ENCODE measurements at places on chromosomes 2 and 18.

- no peak for DNase-seq
Measured at GRCh38 chr2:38540580-38541286, 62.0 kb downstream of the HNRNPLL start.

DNA sequence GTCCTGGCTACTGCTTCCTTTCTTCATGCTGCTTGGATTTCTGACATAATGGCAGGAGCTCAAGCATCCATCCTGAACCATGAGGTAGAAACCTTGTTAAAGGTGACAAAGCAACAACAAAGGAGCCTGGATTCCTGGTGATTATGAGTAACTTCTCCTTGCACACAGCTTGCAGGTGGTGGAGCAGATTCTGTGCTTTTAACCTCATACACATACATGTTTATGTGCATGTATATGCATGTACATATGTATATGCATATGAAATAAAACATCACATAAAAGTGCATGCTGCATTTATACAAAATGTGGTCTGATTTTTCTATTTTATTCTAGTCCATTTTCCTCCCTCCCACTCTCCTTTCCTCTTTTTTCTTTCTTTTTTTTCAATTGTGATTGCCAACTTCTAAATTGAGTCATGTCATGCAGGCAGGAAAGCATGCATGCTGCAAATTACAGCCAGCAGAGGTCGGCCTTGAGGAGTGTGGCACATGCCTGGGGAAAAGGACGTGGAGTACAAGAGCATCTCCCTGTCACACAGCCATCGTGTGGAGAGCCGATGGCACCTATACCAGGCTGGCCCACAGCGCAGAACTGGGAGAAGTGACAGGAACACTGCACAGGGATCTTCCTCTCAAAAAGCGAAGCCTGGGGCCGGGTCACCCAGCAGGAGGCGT lies 17.9 kb downstream of the LCT start:
- DNase-seq, result no peak

DNA sequence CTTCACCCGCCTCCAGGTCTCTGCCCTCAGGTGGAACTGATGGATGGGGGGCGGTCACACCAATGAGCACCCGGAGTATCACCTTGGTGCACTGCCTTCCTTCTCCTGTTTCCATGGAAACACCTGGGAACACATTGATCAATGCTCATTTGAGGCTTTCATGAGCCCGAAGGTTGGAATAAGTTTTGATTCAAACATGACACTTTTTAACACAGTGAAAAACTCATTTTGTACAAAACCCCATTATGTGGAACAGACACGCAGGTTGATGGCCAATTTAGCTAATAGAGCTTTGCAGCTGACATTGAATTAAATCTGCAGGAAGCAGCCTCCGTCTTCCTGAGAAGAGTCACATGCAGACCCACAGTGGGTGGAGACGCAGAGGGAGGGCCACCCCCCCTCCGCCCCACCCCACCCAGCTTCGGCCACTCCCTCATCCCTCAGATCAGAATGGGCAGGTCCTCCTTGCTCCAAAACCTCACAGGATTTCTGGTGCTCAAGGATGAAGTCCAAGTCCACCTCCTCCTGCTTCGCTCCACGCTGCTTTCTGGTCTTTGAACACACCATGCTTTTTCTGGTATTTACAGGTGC lies 96.0 kb upstream of the MYCN start:
- DNase-seq, result no peak

DNA sequence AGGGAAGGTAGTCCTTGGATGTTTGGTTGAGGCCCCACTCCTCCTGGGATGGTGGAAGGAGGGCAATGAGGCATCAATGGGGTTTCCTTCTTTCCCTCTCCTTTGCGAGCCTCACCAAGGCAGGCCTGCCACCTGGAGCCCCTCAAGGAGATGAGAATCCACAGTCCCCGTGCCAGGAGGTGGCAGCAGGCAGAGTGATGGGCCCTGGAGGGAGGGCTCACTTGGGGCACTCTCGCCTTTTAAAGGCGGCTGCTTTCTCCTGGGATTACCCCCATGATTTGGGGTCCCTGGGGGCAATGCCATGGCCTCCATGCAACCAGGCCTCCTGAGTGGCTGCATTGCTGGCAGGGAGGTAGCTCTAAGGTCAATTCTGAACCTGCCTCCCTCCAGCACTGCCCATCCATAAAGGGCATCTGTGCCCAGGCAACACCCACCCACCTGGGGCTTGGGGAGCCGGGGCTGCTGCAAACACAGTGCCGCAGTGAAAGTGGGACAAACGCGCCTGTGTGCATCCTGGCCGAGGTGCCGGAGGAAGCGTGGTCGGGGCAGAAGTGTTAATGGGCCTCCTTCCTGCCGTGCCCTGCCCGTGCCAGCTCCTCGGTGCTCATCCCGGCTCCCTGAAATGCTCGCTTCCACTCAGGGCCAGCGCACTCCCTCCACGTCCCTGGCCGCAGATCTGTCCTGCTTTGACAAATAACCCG lies 55.9 kb downstream of the ZFP36L2 start:
- no peak for DNase-seq

GRCh38 chr2:228649447-228649846 lies 468.0 kb upstream of the SPHKAP start:
- DNase-seq, result no peak

GRCh38 chr2:869357-869871 lies 81.2 kb upstream of the SNTG2 start:
- DNase-seq, result no peak

DNA sequence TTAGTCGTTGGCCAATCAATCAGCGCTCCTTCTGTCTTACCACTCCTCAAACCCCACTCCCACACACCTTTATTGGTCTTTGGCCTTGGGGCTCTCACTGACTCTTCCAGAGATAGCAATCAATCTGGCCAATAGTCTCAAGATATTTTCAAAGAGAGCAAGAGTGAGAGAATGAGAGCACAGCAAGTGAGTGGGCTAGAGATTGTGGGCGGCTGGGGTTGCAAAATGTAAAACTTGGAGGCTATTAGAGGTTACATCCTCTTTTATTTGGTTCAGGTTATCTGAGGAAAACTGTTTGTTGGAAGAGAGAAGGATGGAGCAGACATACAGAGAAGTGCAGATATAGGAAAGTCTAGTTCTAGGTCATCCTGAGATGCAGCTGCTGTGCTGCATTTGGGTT lies 32.8 kb downstream of the TACR1 start:
- no peak for DNase-seq

GRCh38 chr2:97095661-97096060 lies 979 bp upstream of the FAHD2B start:
- DNase-seq, result no peak

GRCh38 chr2:106664669-106665068 lies 177.5 kb downstream of the CD8B2 start:
- DNase-seq, result no peak

DNA sequence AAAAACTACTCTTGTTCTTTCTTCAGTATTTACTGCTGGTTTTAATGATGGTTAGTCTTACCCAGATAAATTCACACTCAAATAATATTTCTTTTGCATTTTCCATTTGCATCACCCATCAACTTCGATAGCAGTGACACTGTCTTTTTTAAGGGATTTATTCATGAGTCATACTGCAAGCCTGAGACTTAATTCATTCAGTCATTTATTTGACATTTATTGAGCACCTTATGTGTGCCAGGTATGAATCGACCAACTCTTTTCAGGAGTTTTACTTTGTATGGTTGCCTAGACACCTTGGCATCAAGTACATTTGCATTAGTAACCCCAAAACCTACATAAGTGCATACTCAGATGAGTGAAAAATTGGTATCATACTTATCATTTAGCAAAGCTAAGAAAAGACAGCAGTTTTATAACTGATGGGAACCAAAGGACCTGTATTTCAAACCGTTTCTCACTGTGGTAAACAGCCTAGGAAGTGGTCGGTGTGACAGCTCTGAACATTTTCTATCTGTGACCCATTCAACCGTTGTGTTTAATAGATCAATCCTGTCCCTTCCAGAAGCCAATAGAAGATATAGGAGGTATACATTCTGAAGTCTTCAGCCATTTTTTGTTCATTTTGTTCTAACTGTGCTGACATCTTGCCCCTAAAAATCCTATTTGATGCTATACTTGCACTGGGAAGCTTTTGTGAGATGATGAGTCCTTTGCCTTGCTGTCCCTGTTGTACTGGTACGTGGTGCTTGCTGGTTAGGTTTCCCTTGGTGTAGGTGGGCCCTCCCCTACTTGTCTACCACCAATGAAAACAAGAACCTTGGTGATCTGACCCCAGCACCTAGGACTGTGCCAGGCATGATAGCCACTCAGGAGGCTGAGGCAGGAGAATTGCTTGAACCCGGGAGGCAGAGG lies 484.7 kb upstream of the RAB12 start:
- DNase-seq, result no peak

- DNase-seq, result no peak
Measured at GRCh38 chr2:196104066-196104465, 35.4 kb upstream of the DNAH7 start.

GRCh38 chr2:112585873-112586464 lies 1.6 kb downstream of the CHCHD5 start:
- no peak for DNase-seq

DNA sequence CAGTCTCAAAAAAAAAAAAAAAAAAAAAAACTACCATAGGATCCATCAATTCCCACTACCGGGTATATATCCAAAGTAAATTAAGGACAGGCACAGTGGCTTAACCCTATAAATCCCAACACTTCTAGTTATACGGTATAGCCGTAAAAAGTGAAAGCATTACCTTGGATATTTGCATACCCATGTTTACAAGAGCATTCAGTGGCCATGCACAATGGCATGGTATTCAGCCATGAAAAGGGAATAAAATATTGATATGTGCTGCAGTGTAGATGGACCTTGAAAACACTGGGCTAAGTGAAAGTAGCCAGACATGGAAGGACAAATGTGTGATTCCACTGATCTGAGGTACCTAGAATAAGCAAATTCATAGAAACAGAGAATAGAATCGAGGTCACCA lies 111.8 kb upstream of the CAB39 start:
- DNase-seq, result no peak

- no peak for DNase-seq
Measured at GRCh38 chr2:157497638-157498314, 53.9 kb upstream of the CYTIP start.

DNA sequence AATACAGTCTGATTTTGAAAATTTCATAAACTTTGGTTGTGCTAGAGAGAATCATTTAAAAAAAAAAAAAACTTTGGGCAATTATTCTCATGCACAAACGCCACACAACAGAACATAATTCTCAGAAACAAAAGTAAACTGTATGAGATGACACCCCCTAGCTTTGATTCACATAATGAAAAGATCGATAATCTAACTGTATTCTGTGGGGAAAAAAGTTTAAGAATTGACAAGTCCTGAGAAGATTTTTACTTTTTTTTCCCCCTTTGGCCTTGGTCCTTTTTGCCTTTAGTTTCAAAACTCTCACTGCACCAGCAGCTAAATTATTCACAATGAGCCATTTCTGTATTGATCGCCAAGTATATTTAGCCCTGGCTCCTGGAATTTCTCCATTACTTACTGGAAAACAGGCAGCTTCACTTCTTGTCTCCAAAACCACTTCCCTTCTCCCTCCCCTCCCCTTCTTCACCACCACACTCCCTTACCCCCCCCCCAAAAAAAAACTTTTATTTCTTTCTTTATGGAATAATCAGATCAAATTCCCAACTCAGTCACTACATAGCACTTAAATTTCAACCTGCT lies 2.0 kb downstream of the IKZF2 start:
- DNase-seq, result no peak

DNA sequence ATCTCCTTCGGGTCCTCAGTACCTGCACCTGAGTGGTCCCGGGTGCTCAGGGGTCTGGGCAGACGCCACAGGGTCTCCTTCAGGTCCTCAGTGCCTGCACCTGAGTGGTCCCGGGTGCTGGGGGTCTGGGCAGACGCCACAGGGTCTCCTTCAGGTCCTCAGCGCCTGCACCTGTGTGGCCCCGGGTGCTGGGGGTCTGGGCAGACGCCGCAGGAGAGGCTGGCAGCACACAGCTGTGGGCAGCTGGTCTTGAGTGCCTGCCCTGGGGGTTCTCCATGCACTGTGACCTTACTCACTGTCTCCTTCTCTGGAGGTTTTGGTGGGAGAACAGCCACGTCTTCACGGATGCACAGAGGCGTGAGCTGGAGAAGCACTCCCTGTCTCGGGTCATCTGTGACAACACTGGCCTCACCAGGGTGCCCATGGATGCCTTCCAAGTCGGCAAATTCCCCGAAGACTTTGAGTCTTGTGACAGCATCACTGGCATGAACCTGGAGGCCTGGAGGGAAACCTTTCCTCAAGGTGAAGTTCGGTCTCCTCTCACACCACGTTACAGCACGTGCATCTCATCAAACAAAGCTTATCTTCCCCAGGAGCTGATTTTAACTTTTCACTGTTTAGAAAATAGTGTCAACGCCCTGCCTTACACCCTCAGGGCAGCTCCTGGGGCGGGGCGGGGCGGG lies 82.6 kb downstream of the TPO start:
- DNase-seq, result no peak

GRCh38 chr2:182165202-182165601 lies 179.5 kb downstream of the PPP1R1C start:
- DNase-seq, result no peak

GRCh38 chr2:14628901-14629300 lies 3.6 kb upstream of the LRATD1 start:
- no peak for DNase-seq
